ENCODE measurements at places on chromosomes 11 and 22. TPM values are rescaled to one million over a fixed set of nuclear protein-coding genes. Genes with fewer than 3 reads are reported as not detected.

DNA sequence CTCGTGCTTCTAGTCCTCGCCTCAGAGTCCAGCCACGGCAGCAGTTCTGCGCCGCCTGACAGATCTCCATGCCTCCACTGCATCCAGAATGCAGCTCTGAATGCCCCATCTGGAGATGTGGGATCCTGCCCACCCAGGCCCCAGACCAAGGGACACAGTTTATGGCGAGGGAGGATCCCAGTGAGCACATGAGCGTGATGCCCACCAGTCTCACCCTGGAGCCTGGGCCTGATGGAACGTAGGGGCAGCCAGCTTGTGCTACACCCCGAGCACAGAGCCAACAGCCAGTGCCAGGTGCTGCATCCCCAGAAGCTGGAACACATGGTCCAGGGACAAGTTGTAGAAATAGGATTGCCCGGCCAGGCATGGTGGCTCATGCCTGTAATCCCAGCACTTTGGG is 10.4 kb downstream of the IGLL1 start:
- no peak for DNase-seq

ISX gene
- not detected for total RNA-seq

PKP3 gene
- total RNA-seq: not detected

DNA sequence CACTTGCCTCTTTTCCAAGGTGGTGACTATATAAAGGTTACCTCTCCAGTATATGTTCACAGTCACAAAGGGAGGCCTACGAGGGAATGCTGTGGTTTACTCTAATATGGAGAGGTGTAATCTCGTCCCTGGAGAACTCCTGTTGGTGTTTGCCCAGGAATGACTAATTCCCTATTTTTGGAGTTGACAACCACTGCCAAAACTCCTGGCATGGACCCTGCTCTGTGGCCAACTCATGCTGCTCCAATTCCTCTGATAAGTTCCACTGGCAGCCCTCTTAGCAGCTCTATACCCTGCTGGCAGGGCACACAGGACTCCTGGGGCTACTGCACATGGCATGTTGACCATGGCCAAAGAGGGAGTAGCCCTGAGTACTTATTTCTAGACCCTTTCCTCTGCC is 418.7 kb upstream of the ANO5 start:
- DNase-seq: no peak

- DNase-seq: no peak
These were observed 83.5 kb upstream of the OR9Q1 start for GRCh38 chr11:57940044-57940756.

P2RY2 gene
- total RNA-seq: 0.20 TPM

SLC22A8 gene
- total RNA-seq: not detected

GRCh38 chr11:8095806-8096522 is 15.0 kb downstream of the TUB start:
- DNase-seq: no peak

GRCh38 chr11:127037596-127037995 is 37.0 kb upstream of the KIRREL3 start:
- DNase-seq: no peak

- no peak for DNase-seq
These were observed 14.4 kb upstream of the EIF4G2 start for GRCh38 chr11:10823152-10823579.

DNA sequence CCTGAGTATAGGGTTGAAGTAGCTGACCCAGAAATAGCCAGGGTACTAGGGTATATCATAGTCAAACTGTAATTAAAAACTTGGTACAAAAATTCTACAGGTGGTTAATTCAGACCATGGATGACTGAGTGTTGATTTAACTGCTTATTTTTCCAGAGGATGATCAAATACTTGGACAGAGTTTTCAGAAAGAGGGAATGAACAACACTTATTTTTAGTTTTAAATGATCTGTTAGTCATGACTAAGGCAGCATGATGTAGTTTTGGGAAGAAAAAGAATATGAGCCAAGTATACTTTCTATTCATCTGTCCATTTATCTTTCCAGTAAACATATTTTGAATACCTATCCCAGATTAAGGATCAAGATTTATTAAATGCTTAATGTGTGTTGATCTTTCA is 19.8 kb upstream of the CCDC89 start:
- DNase-seq: no peak

DNA sequence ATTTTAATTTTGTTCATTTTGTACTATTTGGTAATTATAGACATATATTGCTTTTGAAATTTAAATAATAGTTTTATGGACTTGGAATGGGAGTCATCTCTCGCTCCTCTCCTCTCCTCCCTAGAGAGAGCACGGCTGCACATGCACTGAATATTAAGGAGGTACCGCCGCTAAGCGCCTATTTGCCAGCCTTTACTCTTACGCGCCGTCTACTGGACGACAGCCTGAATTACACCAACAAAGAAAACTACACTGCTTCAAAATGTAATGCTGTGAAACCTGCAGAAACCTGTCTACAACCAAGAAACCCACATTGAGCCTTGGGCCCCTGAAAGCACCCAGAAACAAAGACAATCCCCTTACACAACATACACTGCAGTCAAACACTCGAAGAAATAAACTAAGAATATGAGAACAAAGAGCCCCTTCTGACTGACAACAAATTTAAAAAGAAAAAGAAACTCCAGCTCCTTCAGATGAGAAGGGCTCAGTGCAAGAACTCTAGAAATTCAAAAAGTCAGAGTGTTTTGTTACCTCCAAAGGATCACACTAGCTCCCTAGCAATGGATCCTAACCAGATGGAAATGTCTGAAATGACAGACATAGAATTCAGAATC is 737.2 kb downstream of the LRRC4C start:
- DNase-seq: no peak

- no peak for DNase-seq
These were observed 9.0 kb upstream of the PANX3 start for GRCh38 chr11:124602193-124602592.

DNA sequence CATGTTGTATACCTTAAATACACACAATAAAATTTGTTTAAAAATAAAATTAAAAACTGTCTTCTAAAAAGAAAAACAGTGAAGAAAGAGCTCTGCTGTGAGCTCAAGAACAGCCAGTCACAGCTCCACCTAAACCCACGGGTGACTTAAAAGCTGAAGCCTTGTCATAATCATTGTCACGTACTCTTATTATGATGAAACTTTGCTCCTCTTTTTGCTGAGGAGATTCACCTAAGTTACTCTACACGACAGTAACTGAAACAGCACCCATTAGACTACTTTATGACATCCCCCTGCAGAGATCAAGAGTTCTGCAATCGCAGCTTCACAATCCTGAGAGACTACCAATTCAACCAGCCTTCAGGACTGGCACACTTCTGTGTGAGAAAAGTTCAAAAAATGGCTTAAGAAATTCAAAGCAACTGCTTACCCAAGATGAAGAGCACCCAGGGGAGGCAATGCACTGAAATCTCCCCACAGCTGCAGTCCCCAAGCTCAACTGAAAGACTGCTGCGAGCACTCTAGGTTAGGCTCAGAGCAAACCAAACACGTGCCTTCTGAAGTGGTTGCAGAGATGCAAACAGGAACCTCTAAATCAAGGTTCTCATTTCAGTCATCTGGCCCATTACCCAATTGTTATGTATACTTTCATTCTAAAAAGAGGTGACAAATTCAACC is at the start of gene JAML:
JAML (minus strand) TSS at position 501 of the 678 bp plus-strand sequence. CDS start 10,145 bp downstream, outside the sequence.
- no peak for DNase-seq

SAAL1 gene
- total RNA-seq: 25.7 TPM
